ENCODE measurements at places on chromosomes 4 and X. TPM values are rescaled to one million over a fixed set of nuclear protein-coding genes. Genes with fewer than 3 reads are reported as not detected.

ADH1B gene
- total RNA-seq: not detected

SYP gene
- total RNA-seq: not detected

PRDM5 gene
- total RNA-seq: 4.7 TPM

CXCL1 gene
- not detected for total RNA-seq

GC gene
- not detected for total RNA-seq

- no peak for DNase-seq
Observed at GRCh38 chrX:78066110-78066509, 37.9 kb upstream of the PGK1 start.

DNA sequence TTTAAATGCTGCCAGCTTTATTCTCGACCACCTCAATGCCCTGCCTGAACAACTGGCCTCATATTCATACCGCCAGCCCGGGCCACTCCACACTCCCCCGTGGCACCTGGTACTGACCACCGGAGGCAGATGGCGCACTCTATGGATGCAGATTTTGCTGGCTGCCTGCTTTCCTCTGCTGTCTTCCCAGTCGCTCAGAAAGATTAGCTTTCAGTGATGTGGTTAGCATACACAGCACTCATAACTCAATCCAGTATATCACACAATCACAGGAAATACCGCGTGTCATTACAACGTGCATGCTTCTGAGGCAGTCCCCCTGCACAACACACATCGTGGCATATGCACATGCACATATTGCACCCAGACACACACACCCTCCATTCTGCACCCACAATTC, 147.2 kb upstream of the BCOR start:
- no peak for DNase-seq

DNA sequence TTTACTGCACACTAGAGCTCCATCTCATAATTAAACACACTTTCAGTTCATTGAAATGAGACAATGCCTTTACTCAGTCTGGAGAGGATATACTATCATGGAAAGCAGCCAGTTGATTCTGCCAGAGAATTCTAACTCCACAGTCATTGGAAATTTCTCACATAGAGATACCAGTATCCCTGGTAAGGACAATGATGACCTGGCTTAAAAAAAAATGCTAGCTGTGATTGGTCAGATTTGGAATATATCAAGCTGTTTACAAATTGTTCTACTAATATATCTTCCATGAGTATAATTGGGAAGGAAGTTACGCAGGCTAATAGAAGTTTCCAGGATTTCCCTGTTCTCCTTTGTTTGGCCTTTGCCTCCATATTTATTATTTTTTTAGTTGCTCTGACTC, 34.5 kb upstream of the TLL1 start:
- DNase-seq: no peak

- peak; percentile 6 for DNase-seq
Observed at GRCh38 chr4:88964450-88964849, 92.5 kb downstream of the FAM13A start.

- peak; percentile 28 for DNase-seq
Observed at GRCh38 chrX:1932231-1932630, 317.4 kb downstream of the ASMT start.

- no peak for DNase-seq
Observed at GRCh38 chr4:17218786-17219185, 293.1 kb downstream of the QDPR start.

DNA sequence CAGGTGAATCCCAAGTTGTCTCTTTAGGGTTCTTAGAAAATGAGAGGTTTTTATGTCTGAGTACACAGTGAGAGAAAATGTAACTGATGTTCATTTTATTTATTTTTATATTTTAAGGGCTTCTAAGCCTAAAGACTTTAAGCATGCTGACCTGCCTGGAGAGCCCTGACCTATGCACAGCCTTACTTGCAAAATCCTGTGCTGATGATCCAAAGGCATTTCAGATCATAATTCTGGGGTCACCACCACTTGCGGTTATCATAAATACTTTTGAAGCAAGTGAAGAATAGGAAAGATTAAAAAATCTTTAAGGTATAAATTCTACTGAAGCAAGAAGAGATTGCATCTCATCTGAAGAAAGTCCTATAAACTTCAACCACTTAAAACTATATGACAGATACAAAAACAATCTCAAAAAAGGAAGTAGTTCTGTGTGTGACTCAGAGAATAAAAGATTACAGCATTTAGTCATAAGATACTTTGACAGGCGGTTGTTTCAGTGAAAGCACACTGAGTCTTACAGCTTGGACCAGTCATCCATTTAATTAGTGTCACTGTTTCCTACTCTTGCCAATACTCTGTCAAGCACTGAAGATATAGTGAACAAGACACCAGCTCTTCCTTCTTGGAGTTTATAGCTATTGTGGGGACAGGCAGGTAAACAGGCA, 245.2 kb upstream of the DIPK2B start:
- DNase-seq: peak; percentile 71

GRCh38 chr4:134958862-134959261, 757.3 kb upstream of the PABPC4L start:
- DNase-seq: no peak

DNA sequence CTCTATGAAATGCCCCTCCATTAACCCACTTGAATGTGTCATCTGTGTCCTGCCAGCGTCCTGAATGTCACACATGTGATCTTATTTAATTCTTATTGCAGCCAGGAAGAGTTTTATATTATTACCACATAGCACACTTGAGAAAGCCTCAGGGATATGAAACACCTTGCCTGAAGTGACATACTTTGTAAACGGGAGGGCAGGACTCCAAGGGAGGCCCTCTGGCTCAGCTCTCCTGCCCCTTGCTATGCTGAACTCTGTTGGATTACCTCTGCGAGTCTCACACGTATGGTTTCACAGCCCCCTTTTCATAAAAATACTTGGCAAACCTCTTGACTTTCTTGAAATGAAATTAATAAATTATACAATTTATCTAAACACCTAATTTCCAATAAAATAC, 11.1 kb upstream of the ZCCHC4 start:
- DNase-seq: no peak

DNA sequence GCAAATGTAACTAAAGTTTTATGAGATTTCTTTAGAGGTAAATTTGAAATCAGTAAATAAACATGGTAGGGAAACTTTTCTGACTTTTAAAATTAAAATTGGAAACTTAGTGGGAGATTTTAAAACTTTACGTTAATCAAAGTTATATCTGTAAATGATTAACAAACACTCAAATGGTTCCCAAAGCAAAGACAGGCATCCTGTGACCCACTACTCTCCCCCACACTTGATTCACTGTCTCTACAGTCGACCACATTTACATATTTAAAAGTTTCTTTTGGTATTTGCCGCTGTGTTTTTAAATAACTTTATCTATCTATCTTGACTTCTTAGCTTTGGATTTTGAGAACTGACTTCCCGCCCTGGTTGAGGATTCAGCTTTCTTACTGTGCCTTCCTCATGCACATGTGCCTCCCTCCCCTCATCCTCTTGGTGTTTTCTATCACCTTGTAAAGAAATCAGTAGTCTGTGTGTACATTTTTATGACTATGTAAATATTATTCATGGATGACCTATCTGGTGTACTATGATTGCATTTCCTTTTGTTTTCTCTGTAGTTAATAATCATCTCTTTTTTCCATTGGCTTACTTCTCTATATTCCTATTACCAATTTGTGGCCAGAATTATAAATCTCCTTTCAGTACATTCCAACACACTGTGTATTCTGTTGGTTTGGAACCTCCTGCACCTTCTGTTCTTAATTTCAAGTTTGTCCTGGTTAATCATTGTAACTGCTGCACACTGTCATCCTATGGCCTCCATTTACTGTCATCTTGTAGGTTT, 72.6 kb downstream of the WWC2 start:
- peak; percentile 92 for DNase-seq

DNA sequence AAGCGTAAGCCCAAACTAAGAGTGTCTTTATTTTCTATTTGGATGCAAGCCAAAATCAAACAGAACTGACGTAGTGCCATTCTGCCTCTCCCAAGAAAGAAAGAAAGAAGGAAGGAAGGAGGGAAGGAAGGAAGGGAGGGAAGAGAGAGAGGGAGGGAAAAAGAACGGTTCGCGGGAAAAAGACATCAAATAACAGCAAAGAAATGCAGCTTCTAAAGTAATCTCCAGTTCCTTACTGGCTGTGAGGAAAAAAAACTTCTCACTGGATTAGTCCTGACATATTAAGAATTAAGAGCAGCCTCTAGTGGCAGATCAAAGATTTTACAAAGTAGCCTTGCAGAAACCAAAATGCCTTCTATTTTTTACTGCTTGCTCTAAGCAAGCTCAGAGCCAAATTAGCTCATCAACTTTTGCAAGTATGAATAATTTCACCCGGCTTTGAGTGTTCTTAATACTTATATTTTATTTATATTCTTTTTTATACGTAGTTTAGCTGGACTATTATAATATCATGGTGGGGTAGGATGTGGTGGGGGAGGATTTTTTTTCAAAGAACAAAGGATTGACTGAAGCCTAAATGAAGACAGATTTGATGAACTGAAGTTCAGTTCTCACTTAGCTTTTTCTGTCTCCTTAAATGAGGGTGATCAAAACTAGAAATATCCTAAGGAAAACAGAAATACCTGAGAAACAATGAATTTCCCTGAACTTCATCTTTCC, 36.6 kb downstream of the PITX2 start:
- peak; percentile 43 for DNase-seq

DNA sequence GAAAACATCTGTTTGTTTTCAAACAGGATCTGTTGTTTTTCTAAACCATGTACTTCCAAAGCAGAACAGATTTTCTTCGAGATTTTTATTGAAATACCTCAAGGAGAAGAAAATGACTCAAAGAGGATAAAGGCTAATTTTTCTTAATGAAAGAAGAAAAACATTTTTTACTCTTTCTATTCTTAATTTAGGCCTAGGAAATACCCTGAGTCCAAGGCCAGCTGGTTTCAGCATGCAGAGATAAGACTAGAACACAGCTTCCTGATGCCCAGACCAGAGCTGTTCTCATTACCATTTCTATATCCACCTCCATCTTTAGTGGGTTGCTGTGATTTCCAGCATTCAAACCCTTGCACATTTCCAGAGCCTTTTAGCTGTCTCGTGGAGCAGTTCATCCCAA, 18.3 kb downstream of the GAB1 start:
- no peak for DNase-seq

DNA sequence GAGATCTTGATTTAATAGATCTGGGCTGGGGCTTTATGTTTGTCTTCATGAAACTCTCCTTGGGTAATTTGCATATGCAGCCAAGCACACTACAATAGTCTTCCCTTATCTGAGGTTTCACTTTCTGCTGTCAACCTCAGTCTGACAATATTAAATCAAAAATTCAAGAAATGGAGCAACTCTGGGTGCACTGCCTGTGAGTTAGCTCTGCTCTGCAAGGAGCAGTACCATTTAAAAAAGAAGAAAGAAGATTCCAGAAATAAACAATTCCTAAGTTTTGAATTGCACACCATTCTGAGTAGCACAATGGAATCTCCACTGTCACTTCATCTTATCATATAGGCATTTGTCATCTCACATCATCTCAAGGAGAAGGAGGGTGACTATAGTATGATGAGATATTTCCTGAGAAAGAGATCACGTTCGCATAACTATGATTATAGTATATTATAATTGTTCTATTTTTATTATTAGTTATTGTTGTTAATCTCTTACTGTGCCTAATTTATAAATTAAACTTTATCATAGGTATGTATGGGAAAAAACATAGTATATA, 9.4 kb downstream of the FNIP2 start:
- no peak for DNase-seq

GRCh38 chr4:62771983-62772557, 1571.9 kb downstream of the ADGRL3 start:
- no peak for DNase-seq

GRCh38 chr4:78735697-78736096, 40.5 kb upstream of the BMP2K start:
- no peak for DNase-seq

GRCh38 chr4:6618386-6619115, 21.9 kb upstream of the MRFAP1 start:
- no peak for DNase-seq

DNA sequence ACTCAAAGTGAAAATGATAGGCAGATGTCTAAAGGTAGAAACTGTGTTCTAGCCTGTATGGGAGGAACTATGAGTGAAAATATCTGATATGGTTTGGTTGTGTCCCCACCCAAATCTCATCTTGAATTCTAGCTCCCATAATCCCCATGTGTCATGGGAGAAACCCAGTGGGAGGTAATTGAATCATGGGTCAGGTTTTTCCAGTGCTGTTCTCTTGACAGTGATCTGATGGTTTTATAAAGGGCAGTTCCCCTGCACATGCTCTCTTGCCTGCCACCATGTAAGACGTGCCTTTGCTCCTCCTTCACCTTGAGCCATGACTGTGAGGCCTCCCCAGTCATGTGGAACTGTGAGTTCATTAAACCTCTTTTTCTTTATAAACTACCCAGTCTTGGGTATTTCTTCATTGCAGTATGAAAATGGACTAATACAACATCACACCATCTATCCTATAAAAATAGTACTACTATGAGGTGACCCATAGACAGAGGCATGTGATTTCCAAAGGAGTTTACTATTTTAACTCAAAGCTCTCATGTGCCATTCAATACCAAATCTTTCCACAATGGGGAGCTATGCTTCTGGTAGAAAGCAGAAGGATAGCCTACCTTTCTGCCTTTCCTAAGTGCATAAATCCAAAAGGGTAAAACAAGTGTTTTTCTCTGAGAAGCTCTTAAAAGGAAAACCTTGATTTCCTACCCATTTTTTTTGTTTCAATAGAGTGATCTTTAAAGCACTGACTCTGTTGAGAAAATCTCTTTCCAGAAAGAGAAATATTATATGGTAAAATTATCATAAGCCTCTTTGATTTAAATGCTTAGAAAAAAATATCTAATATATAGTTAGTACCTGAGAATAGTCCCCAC, 38.8 kb downstream of the SEC31A start:
- no peak for DNase-seq

DNA sequence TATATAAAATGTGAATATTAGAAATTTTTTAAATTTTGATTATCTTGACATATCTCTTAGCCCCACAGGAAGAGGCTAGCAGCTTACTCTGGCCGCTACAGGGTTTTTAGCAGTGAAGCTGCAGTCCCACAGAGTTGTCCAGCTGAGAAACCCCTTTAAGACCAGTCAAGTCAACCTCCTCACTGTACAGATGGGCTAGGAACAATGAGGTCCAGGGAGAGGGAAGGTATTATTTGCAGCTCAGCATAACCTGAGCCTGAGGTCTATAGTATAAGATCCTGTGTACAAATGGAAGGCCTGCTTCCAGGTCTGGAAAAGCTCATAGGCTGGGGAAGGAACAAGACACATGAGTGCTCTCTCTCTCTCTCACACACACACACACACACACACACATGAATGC, 1.8 kb downstream of the VSIG4 start:
- no peak for DNase-seq

GRCh38 chr4:22897520-22898108, 204.9 kb downstream of the GBA3 start:
- peak; percentile 40 for DNase-seq

Data from Caki2 (cell line).